ENCODE measurements at places on chromosomes 13 and 19. TPM values are rescaled to one million over a fixed set of nuclear protein-coding genes. Genes with fewer than 3 reads are reported as not detected.
A peak's percentile ranks its signal among the peaks of the same experiment; 100 is the strongest.

GRCh38 chr13:79417741-79418140, 11.7 kb upstream of the RBM26 start:
- no peak for DNase-seq

The C1QTNF9 gene
- not detected for total RNA-seq

The GIPR gene
- not detected for total RNA-seq

- DNase-seq: no peak
Observed at GRCh38 chr19:17748884-17749638, 2.2 kb upstream of the FCHO1 start.

- DNase-seq: no peak
Observed at GRCh38 chr13:107743983-107744382, 471.4 kb downstream of the LIG4 start.

DNA sequence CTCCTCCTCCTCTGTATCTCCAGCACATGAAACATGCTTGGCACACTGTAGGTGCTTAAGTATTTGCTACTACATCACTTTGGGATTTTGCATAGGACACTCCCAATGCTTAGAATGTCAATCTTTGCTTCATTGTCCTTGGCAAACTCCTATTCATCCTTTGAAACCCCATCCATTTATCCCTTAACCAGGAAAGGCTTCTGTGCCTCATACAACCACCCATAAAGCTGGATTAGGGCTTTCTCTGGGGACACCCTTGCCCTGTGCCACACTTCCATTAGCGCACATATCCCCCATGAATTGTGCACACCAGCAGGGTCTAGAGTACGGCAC, 5.8 kb upstream of the EPS8L1 start:
- DNase-seq: no peak

The SIGLEC12 gene
- total RNA-seq: not detected

DNA sequence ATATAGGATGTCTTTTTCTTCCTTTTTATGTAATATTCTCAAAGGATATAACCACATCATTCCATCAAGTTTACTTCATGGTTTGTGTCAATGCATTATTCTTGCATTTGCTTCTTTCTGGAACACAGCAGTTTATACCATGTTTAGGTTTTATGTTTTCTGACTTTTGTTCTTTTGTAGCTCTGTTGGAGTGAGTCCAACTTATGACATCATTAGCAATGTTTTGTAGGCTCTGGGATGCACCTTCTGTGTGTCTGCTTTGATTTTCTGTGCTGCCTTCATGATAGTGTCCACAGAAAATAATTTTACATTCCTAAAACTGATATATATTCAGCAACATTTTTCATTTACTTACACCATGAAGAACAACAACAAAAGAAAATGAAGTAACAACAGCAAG, 68.9 kb downstream of the SHISA2 start:
- DNase-seq: no peak

GRCh38 chr13:109840201-109840892, 54.0 kb upstream of the IRS2 start:
- no peak for DNase-seq

The ZNF570 gene
- 32.4 TPM for total RNA-seq

The TLE2 gene
- 6.1 TPM for total RNA-seq

GRCh38 chr13:101576977-101577376, 124.5 kb downstream of the ITGBL1 start:
- no peak for DNase-seq

The CPB2 gene
- total RNA-seq: not detected

The UBA52 gene
- total RNA-seq: 530 TPM

- DNase-seq: no peak
Observed at GRCh38 chr13:111265006-111265700, 55.3 kb upstream of the TEX29 start.

The KLF12 gene
- 52.4 TPM for total RNA-seq

DNA sequence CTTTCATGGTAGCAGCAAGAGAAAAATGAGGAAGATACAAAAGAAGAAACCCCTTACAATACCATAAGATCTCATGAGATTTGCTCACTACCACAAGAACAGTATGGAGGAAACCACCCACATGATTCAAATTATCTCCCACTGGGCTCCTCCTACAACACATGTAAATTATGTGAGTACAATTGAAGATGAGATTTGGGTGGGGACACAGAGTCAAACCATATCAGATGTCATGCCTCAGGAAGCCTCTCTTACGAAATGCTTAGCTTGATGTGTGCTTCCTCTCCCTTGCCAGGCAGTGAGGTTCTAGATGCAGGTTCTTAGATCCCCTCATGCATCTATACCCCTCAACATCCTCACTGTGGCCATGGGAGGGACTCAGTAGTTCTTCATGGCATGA, 63.2 kb upstream of the RGCC start:
- no peak for DNase-seq

DNA sequence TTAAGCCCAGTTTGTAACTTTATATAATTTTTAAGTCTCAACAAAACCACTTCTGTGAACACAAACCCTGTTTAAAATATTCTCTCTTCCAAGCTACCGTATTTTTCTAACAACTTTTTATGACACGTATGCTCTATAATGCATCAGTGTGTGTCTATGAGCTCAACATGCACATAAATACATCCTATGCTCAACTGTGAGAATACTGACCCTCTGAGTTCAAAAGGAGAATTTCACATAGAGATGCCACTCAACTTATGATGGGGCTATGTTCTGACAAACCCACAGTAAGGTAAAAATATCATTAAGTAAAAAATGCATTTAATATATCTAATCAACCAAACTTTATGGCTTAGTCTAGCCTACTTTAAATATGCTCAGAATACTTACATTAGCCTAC, 1139.7 kb upstream of the SPRY2 start:
- no peak for DNase-seq

The LILRA1 gene
- 0.16 TPM for total RNA-seq

GRCh38 chr19:22616659-22617058, 17.5 kb upstream of the ZNF492 start:
- no peak for DNase-seq

The COL4A2 gene
- total RNA-seq: 56.8 TPM

The PSG7 gene
- not detected for total RNA-seq

- no peak for DNase-seq
Observed at GRCh38 chr19:31742249-31742648, 393.0 kb upstream of the TSHZ3 start.

The C5AR1 gene
- total RNA-seq: 0.16 TPM

The PROZ gene
- not detected for total RNA-seq

DNA sequence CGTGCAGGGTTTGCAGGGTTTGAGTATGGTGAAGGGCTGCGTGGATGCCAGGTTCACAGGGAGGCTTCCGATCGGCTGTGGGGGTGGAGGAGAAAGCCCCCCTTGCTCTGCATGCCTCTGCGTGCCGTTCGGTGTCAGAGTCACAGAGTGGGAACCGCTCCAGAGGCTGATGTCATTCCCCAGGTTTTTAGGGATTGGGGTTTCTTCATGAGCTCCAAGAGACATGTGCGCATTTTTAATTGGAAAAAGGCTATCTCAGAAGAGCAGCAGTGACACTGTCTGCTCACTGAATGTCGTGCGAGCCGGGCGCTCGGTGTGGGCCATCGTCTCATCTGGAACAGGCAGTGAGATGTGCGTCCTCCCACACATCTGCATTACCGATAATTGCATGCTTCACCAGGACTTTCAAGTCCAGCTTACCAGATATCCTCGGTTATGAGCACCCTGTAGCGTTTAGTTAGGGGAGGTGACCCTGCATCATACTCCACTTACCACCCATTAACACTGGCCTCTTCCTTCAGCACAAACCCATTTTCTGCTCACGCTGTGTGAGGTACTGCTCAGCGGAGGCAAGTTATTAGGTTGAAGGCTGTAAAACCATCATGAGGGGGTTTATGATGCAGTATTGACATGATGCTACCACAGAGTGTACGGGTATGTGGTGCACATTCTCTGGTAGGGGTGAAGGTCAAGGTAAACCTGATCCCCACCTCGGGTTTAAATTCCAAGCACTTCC, 1.7 kb downstream of the MCF2L start:
- DNase-seq: peak; percentile 50

The SDHAF1 gene
- total RNA-seq: 10.6 TPM

GRCh38 chr19:8257052-8257443, 47.9 kb downstream of the CERS4 start:
- no peak for DNase-seq

DNA sequence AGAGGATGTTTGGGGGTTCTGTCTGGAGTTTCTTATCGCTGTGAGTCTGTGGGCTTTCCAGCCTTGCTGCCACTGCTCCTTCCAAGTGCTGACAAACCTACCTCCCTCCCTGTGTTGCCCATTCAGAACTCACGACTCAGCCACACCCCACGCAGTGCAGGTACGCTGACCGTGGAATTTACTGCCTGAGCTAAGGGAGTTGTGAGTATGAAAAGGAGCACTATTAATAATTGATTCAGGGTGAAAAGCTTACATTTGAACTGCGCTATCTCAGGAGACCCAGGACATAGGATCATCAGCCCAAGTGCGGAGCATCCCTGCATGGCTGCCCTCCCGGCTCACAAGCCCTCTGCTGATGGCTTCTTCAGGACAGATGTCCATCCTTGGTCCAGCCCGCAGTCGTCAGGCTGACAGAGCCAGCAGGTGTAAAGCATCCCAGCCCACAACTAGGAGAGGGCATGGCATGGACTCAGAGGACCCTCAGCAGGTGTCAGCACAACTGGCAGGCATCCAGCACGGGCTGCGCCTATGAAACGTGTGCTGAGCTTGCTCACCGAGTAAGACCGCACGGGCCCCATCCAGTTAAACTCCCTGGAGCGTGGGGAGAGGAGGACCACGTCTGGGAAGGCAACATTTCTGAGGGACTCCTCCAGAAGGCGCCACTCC, 244.0 kb downstream of the COL4A1 start:
- DNase-seq: no peak

The PTH2 gene
- total RNA-seq: not detected

GRCh38 chr19:48325265-48325910, at the start of gene EMP3:
EMP3 (plus strand) TSS chr19:48325552; CDS start chr19:48326845, 1,293 bp downstream.
- DNase-seq: no peak

DNA sequence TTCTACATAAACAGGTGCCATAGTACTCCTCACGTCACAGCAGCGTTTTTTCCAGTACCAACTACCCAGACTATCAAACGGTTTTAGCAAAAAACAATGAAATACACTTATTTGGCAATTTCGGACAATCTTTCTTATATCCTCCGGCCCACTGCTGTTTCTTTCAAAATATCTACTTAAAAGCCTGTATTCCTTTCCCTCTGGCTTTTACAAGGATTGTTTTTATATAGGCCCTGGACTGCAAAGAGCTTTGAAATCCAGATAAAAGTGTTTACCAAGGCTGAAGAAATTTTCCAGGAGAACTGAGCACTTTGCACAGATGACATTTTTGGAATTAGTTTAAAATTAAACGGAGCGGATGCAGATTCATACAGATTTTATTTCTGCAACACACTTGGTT, 255.9 kb upstream of the STARD13 start:
- no peak for DNase-seq

DNA sequence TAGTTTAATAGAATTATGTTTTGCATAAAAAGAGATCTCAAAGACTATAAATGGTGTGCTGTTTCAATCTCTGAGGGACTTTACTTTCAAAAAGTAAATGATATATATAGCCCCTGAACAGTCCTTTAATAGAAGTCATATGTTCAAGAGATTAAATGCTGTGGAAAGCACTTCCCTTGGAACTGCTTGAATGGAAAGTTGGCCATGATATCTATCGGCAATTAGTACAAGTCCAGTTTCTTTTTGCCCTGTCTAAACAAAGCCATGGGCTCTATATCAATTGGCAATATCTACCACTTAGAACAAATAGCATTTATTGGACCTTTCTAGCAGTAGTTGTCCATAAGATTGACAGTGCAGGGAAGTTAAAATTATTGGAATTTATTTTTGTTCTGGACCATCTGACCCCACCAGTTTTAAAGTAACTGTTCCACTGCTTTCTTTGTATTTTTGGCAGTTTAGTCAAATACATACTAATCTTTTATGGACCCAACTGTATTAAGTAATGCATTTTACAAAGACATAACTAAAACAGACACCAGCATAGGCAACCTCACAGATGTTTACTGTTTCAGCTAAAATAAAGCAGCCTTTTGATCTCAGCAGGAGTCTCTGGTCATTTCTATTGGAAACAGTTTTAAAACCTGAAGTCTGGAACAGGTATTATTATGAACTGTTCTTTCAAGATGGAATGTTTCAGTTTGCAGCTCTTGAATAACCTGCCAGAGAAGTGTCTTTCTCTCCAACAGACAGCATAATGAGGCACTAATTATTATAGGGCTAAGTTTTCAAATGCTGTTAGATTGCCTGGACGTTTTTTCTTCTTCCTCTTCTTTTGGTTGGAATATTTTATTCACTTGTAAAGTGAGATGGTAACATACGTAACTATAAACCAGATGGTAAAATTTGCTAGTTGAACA, 282.6 kb downstream of the DCLK1 start:
- DNase-seq: no peak

The LGI4 gene
- total RNA-seq: 14.2 TPM

GRCh38 chr13:32297206-32297605, 18.0 kb downstream of the ZAR1L start:
- no peak for DNase-seq

The EDDM13 gene
- total RNA-seq: not detected

The NKPD1 gene
- total RNA-seq: 0.47 TPM

- DNase-seq: no peak
Observed at GRCh38 chr19:48354332-48354992, 9.3 kb downstream of the TMEM143 start.

DNA sequence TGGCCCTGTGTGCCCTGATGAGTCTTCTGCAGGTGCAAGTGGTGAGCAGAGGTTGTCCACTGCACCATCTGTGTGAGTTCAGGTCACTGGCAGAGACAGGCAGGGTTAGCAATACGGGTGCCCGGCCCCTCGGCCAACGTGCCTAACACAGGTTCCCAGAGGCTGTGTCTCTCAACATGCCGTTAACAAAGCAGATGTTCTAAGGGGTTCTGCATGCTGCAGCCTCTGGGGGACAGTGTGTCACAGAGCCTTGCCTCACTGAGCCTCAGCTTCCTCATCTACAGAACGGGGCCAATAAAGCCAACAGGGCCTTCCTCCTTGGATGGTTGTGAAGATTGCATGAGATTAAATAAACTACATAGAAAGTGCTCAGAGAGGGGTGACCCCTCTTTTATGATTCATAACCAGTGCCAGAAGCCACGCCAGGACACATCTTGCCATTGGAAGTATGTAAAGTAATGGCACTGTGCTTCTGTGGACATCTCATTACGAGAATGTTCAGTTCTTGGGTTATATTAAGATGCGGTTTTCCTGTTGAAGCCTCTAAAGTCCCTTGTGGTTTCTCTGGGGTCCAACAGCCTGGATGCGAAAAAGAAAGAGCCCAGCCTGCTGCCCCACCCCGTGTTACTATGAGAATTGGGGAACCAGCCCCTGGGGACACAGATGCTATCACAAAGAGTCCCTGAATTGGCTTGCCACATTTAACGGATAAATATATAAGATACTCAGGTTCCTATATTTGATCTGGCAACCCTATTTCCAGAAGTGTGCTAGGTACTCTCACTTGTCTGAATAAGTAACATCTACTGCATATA, 11.2 kb upstream of the ARHGEF18 start:
- DNase-seq: no peak

The ICAM1 gene
- total RNA-seq: 1.6 TPM

- no peak for DNase-seq
Observed at GRCh38 chr13:60369242-60369641, 27.8 kb upstream of the TDRD3 start.

- DNase-seq: no peak
Observed at GRCh38 chr13:111539252-111539651, 218.8 kb downstream of the TEX29 start.

The CLEC17A gene
- total RNA-seq: 0.31 TPM

All from occipital lobe (tissue), 3 donors.